Kidney glomerular epithelial cell (primary cell): ENCODE measurements at places on chromosomes 7 and 10.

DNA sequence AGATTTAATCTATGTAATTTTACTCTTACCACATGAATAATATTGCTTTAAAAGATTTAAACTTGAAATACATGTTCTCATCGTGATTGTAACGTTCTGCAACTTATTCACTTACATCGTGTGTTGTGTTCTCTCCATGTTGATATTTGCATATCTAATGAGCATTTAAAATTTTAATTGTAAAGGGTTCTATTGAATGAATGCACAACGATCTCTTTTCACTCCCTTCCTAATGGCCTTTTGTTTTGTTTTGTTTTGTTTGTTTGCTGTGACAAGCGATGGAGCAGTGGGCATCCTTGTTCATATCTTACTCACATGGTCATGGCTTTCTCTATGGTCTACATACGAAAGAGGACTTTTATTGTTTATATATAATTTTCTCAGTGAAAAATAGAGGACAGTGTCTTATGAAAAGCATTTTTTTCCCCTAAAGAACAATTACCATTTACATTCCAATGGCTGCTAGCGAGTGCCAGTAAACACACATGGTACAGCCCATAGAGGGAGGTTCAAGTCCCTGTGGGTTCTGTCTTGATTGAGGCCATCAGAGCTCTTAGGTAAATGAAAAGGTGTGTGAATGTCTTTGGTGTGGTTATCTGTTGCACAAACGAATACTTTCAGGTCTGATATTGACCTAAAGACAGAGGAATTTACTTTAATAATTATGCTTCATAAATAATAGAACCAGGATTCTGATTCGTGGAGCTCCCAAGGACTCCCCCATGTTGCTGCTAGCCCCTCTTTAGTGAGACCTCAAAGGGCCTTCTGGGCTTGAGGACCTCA, 32.4 kb downstream of the BTBD16 start:
- DNase-seq, result no peak

DNA sequence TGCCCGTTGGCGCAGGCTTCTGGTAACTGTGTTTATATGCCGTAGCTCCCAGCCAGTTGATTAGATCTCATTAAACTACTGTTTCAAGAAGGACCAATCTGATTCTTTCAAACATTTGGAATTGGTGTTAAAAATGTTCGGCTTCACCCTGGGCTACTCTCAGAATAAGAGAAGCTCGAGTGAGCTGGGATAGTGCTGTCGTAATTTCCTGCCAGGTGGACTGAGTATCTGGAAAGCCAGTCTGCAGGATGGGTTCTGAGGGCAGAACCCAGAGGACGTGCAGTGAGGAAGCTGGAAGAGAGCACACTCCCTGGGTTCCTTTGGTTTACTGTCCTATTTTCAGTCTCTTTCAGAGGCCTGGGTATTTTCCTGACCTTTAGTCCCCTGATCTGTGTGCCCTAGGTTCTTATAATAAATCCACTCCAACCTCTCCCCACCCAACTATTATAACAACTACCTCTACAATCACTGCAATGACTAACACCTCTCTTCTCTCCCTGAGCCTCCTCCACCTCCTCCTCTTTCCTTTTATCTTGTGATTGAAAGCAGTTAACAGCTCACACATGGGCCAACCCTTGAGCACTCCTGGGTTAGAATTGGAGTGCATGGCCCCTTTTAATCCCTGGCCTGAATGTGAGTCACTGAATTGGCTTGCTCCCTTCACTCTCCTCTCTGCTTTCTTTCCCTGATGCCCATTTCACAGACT, 63.0 kb downstream of the AOAH start:
- DNase-seq, result peak; percentile 87

DNA sequence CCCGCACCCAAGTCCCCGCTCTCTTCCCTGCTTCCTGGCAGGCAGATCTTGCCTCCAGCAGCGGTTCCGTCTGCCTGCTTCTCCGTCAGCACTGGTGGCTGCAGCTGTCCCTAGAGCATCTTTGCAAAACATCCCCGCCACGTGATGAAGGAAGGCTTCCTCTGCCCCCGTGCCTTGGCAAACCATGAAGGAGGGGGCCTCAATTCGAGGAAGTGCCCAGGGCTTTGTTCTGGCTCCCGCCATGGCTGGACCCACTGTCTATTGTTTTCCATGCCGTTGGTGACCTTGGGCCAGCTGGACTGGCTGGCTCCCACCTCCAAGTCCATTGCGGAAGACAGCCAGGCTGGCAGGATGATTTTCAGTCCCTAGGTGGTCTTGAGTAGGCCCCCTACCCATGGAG, 13.2 kb upstream of the AQP1 start:
- no peak for DNase-seq

GRCh38 chr7:94060752-94061151, 56.6 kb upstream of the BET1 start:
- peak; percentile 66 for DNase-seq

DNA sequence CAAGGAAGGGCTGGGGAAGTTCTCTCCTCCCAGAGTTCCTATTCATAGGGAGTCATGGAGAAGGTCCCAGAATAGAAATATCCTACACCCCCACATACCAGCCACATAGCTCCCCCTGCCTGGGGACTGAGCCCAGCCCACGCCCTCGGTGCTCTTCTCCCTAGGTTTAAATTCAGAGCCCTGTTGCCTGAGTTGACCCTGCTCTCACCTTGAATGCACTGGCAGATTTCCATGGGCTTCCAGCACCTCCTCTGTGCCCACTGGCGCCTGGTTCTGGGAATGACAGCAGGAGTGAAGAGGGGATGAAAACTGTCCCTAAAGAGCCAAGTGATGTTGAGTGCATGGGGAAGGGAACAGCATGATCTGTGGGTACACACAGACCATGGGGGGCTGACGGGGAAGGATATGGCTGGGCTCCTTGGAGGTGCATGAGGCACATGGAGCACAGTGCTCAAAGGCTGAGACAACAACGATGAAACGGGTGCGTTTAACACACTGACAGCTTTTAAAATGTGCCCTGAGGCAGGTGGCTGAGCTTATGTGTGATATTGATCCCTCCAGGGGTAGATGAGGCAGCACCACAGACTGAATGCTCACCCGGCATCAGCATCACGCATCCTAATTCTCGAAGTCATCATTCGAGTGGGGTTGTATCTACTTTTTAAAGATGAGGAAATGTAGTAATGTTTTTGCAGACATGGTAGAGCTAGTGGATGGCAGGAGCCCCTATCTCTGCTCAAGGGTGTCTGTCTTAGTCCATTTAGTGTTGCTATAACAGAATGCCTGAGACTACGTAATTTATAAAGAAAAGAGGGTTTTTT, 53.7 kb upstream of the IGFBP3 start:
- no peak for DNase-seq

- no peak for DNase-seq
These were observed 91.4 kb downstream of the LRRTM3 start for GRCh38 chr10:67017218-67017617.

DNA sequence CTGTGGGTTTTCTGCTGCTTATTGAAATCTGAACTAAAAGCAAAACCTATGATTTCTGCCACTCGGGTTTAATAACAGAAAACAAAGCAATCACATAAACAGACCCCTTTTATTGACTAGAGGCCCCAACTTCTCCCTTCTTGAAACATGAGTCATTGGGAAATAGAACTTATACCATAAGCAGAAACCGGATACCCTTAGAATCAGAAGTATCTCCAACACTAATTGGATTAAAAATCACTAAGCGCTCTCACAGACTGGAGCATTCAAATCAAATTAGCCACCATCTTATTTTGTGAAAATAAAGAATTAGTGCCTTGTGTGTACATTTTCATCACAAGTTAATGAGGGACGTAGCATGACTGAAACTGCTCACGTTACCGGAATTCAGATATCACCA, 206.9 kb downstream of the WDR11 start:
- no peak for DNase-seq

DNA sequence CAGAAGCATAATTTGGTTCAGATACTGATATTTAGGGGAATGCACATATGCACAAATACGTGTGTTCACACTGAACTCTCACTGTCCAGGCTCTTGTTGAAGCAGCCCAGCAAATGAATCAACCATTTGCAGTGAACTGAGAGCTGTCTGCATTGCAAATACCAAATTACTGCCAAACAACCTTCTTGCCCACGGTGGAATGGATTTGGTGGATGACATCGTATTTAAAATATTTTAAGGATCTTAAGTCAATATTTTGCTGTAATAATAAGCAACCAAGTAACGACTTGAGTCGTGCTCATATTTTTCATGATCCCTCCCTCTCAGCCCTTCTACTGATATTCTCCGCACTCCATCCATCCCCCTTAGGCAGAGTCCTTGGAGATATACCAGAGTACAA, 107.9 kb upstream of the FEZF1 start:
- no peak for DNase-seq

DNA sequence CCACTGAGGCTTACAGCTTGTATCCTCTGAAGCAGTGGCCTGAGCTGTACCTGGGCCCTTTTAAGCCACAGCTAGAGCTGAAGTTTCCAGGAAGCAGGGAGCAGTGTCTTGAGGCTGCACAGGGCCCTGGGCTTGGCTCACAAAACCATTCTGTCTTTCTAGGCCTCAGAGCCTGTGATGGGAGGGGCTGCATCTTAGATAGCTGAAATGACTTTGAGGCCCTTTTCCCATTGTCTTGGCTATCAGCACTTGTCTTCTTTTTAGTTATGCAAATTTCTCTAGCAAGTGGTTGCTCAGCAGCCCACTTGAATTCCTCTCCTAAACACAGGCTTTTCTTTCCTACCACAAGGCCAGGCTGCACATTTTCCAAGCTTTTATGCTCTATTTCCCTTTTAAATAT, 864.2 kb downstream of the REEP3 start:
- DNase-seq, result no peak

- DNase-seq, result no peak
These were observed 85.8 kb downstream of the AGMO start for GRCh38 chr7:15475808-15476530.

- no peak for DNase-seq
These were observed 151.9 kb upstream of the PFKP start for GRCh38 chr10:2915412-2915811.

GRCh38 chr7:134513169-134513752, 14.1 kb upstream of the AKR1B10 start:
- peak; percentile 44 for DNase-seq

DNA sequence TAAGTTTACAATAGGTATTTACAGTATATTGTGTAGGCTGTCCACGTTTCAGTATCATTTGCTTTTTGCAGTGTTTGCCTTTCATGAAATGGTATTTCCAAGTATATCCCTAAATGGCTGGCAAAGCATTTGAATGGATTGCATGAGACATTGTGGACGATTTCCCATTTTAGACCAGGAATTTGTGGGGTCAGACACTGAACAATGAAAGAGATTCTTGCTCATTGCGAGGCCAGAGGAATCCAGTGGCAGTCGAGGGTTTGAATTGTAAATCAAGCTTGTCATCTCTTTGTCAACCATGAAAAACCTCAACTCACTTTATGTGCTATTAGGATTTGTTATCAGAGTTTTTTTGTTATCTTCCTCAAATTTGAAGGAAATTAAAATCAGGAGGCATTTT, 70.8 kb downstream of the CREB5 start:
- DNase-seq, result peak; percentile 49

GRCh38 chr7:135189221-135189662, 18.7 kb upstream of the CYREN start:
- no peak for DNase-seq

GRCh38 chr7:873367-874002, 2.9 kb upstream of the GET4 start:
- peak; percentile 73 for DNase-seq

- peak; percentile 81 for DNase-seq
These were observed 464.0 kb downstream of the INHBA start for GRCh38 chr7:41238851-41239331.

GRCh38 chr10:11204351-11204942, 186.8 kb downstream of the CELF2 start:
- peak; percentile 37 for DNase-seq

- DNase-seq, result no peak
These were observed 113.1 kb downstream of the NT5C2 start for GRCh38 chr10:103079946-103080345.

- no peak for DNase-seq
These were observed 75.9 kb downstream of the ADARB2 start for GRCh38 chr10:1661416-1661815.

GRCh38 chr7:29915481-29916215, 74.0 kb downstream of the SCRN1 start:
- DNase-seq, result peak; percentile 70

- no peak for DNase-seq
These were observed 11.0 kb upstream of the RASSF4 start for GRCh38 chr10:44948642-44949041.

GRCh38 chr10:70563230-70563629, 39.3 kb downstream of the PRF1 start:
- no peak for DNase-seq

DNA sequence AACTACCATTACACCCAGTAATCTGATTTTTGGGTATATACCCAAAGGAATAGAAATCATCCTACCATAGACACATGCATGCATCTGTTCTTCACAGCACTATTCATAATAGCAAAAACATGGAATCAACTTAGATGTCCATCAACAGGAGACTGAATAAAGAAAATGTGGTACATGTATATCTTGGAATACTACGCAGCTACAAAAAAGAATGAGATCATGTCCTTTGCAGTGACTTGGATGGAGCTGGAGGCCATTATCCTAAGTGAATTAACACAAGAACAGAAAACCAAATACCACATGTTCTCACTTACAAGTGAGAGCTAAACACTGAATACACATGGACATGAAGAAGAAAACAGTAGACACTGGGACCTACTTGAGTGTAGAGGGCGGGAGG, 254.9 kb downstream of the CACNA2D1 start:
- no peak for DNase-seq

GRCh38 chr10:62239994-62240393, 28.6 kb downstream of the RTKN2 start:
- no peak for DNase-seq

- no peak for DNase-seq
These were observed 35.5 kb upstream of the IKZF1 start for GRCh38 chr7:50268990-50269389.

GRCh38 chr7:110853263-110853662, 237.7 kb upstream of the LRRN3 start:
- no peak for DNase-seq

- DNase-seq, result no peak
These were observed 75.1 kb downstream of the ANKRD61 start for GRCh38 chr7:6106140-6106904.

- no peak for DNase-seq
These were observed 35.9 kb downstream of the ADCY1 start for GRCh38 chr7:45610019-45610418.

DNA sequence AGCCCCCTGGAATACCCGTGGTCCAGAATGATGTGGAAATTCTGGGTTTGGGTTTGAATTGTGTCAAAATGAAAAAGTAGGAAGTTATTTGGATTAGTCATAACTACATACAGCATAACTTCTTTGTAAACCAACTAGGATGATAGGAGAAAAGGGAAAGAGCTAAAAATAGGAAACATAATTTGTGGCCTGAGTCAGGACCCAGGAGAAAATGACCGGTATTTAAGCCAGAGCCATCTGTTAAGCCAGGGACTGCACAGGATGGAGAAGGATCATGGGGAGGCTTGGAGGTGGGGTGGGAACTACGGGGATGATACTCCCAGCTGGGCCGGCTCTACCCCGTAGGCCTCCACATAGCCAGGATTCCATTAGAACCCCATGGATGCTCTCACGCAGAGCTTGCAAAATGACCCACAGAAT, 98.6 kb downstream of the MYOF start:
- DNase-seq, result no peak

- DNase-seq, result no peak
These were observed 405.0 kb upstream of the ZMIZ1 start for GRCh38 chr10:78663721-78664120.
